ENCODE measurements at places on chromosomes 2 and 18. TPM values are rescaled to one million over a fixed set of nuclear protein-coding genes. Genes with fewer than 3 reads are reported as not detected.

Gene ZAP70
- total RNA-seq = not detected

Gene ATP5F1A
- total RNA-seq = 357 TPM

Gene IL36RN
- not detected for total RNA-seq

Gene CCDC93
- 10.7 TPM for total RNA-seq

Gene MPHOSPH10
- 20.7 TPM for total RNA-seq

Gene PRPF40A
- 63.0 TPM for total RNA-seq

Gene CCDC178
- 0.83 TPM for total RNA-seq

Gene BUB1
- 2.2 TPM for total RNA-seq

Gene GRP
- total RNA-seq = not detected

Gene RAPH1
- 84.6 TPM for total RNA-seq

Gene ERICH2
- total RNA-seq = not detected

Gene ANKRD30BL
- not detected for total RNA-seq

Gene ACKR3
- 7.8 TPM for total RNA-seq

Gene DPP10
- total RNA-seq = not detected

Gene RND3
- total RNA-seq = 97.6 TPM

Gene ZSWIM2
- total RNA-seq = not detected

Gene ALPI
- not detected for total RNA-seq

Gene MAP3K19
- total RNA-seq = not detected

Gene POMC
- 5.2 TPM for total RNA-seq

Gene NCKAP5
- total RNA-seq = not detected

Gene VWA3B
- total RNA-seq = not detected

Gene KANSL1L
- total RNA-seq = 17.5 TPM

Gene PAX3
- total RNA-seq = 0.69 TPM

Gene NLRC4
- total RNA-seq = not detected

Gene SCYGR4
- total RNA-seq = not detected

Gene TNFRSF11A
- total RNA-seq = 0.29 TPM

Gene ZNF396
- 0.88 TPM for total RNA-seq

Gene NEUROD1
- total RNA-seq = not detected

Gene SPIRE1
- total RNA-seq = 10.3 TPM

Gene POTEC
- not detected for total RNA-seq

Gene DYSF
- 7.6 TPM for total RNA-seq

Gene C1GALT1C1L
- total RNA-seq = 0.25 TPM

Gene AMER3
- total RNA-seq = not detected

Gene TCF23
- total RNA-seq = 0.10 TPM

Gene TRAPPC8
- 16.8 TPM for total RNA-seq

Gene PID1
- total RNA-seq = 37.6 TPM

Gene CHRNA1
- total RNA-seq = not detected

Gene CPLX4
- not detected for total RNA-seq

Gene GAD1
- not detected for total RNA-seq

Gene DSG1
- not detected for total RNA-seq

Gene UGT1A6
- total RNA-seq = not detected

Gene LAMA1
- total RNA-seq = 16.5 TPM

Gene C1QL2
- not detected for total RNA-seq

Gene ABCG8
- total RNA-seq = not detected

Gene TMEM200C
- total RNA-seq = not detected

Gene KCNE4
- total RNA-seq = 8.2 TPM

Gene RAB6D
- not detected for total RNA-seq

Gene SERPINB13
- not detected for total RNA-seq

Gene LAMA3
- total RNA-seq = 2.1 TPM

Gene TRAPPC12
- total RNA-seq = 59.6 TPM

Gene CDK5R2
- total RNA-seq = 0.06 TPM

Gene DNER
- total RNA-seq = 0.12 TPM

Data from cardiac ventricle fibroblast (primary cell).